Activated naive CD4-positive, alpha-beta T cell treated with Interleukin-2 at 50 U/mL for 16 hours (primary cell): ENCODE measurements at places on chromosomes 13 and 19.

GRCh38 chr19:39479916-39480315, 722 bp upstream of the TIMM50 start:
- DNase-seq, result no peak

- DNase-seq, result no peak
Measured at GRCh38 chr19:55552206-55552605, 6.9 kb upstream of the SBK3 start.

GRCh38 chr19:14112051-14112808, 5.3 kb downstream of the PRKACA start:
- no peak for DNase-seq

GRCh38 chr13:21235174-21235573, 58.7 kb downstream of the MRPL57 start:
- no peak for DNase-seq

DNA sequence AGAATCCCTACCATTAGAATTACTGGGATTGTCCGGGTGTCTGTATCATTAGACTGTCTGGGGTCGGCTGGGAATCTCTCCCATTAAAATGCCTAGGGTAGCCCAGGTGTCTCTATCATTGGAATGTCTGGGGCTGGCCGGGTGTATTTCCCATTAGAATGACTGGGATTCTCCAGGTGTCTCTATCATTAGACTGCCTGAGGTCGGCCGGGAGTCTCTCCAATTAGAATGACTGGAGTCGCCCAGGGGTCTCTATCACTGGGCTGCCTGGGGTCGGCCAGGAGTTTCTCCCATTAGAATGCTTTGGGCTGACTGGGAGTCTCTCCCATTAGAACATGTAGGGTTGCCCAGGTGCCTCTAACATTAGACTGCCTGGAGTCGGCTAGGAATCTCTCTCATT, 1560.7 kb downstream of the UQCRFS1 start:
- no peak for DNase-seq

GRCh38 chr19:18274781-18275356, 617 bp upstream of the IQCN start:
- DNase-seq, result no peak

- DNase-seq, result no peak
Measured at GRCh38 chr13:26236296-26236695, 14.2 kb upstream of the RNF6 start.

DNA sequence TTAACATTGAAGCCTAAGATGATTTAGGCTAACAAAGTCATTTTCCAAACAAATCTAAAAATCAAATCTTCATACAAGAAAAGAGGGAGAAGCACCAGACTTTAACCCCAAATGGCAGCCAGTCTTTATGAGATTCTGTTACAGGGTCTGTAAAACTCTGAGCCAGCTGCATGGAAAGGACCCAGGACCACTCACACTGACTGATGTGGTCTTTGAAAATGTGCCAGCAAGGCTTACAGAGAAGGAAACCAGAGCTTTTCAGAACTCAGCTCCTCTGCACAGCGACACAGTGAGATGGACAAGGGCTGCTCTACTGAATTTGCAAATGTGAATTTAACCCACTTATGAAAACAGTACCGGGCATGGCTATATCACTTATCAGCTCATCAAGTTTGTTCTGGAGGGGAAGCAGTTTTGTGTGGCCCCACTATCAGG, 98.8 kb upstream of the SERP2 start:
- no peak for DNase-seq

GRCh38 chr13:78777976-78778375, 119.0 kb upstream of the OBI1 start:
- DNase-seq, result no peak

- DNase-seq, result no peak
Measured at GRCh38 chr13:61350341-61350740, 65.3 kb downstream of the PCDH20 start.

- DNase-seq, result no peak
Measured at GRCh38 chr13:89846926-89847585, 1500.4 kb upstream of the MIR17HG start.

GRCh38 chr19:33578697-33579096, 43.1 kb upstream of the CHST8 start:
- DNase-seq, result no peak
